ENCODE measurements at places on chromosomes 16 and 17.

DNA sequence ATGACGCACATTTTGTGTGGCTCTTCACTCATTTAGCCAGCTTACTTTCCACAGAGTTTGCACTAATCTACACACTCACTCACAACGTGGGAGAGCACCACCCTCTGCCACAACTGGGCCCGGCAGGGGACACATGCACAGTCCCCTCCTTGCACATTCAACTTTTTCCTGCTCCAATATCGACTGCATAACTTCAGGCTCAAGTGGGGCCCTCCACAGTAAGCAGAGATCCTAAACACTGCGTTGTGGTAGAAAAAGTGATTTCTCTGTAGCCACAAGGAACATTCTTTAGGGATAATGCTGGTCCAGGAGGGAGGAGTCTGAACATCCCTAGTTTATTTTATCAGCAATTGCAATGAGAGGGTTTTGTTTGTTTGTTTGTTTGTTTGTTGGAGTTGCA, 40.0 kb downstream of the MRPS23 start:
- no peak for DNase-seq

- DNase-seq: peak; percentile 31
These were observed 4.0 kb upstream of the ABCC3 start for GRCh38 chr17:50630524-50631194.

- no peak for DNase-seq
These were observed 160.0 kb downstream of the MAP2K6 start for GRCh38 chr17:69574257-69575197.

DNA sequence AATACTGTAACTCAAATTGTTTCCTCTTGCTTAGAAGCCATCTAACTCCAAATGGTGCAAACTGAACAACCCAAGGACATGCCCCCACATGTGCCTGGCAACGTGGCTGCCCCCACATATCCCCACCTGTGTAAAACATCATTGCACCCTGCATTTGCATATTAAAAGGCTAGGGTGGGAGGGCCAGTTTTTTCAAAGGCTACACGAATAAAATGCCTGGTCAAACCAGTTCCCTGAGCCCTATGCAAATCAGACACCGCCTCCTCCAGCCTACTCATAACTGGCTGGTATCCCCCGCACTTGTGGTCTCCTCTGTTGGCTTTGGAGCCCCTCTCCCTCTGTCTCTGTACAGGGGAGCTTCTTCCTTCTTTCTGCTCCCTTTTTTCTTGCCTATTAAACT, 26.7 kb downstream of the C16orf54 start:
- peak; percentile 33 for DNase-seq

GRCh38 chr17:80191865-80192661, 22.2 kb downstream of the CARD14 start:
- DNase-seq: peak; percentile 25

- DNase-seq: no peak
These were observed 35.9 kb downstream of the TBX4 start for GRCh38 chr17:61487989-61488595.

GRCh38 chr16:17364319-17365210, 106.2 kb downstream of the XYLT1 start:
- DNase-seq: peak; percentile 1

DNA sequence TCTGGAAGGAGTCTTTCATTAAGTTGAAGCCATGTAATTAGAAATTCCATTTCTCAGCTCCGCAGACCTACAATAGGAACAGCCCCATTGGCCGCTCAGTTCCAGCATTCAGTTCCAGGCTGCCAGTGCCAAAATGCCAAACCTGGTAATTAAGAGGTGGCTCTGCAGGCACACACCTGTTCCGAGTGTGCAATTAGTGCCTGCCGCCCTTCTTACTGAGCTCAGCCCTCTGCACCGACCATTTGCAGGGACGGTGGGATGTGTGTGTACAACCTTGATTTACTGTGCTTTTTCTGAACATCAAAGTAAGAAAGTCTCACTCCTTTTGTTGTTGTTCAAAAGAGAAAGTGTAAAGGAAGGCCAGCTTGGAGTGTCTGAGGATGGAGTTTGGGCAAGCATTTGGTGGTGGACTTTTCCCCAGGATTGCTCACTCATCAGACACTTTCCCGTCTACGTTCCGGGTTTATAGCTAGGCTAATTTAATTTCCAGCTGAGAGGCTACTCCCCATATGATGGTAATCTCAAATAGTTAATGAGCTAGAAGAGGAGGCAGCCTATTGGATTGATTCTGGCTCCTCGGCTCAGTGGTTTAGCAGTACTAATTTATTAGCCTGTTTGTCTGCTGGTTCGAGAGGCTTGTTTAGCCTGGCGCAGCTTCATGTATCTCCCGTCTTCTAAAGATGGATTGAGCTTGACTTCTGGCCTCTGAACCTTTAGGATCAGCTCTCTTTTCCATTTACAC, 20.0 kb downstream of the HS3ST3B1 start:
- DNase-seq: no peak

DNA sequence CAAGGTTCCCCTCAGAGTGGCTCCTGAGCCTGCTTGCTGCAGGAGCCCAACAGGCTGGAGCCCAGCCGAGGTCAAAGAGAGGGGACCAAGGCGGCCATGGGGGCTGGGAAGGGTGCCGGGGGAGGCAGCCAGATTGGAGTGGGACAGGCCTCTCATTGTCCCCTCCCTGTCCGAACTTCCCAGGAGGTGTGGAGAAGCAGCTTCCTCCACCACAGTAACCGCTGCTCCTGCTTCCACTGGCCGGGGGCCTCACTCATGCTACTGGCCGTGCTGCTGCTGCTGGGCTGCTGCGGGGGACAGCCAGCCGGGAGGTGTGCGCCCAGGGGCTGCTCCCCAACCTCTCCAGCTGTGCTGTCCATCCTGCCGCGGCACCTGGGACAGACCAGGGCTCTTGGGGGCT, 29.3 kb downstream of the TMEM94 start:
- no peak for DNase-seq

GRCh38 chr17:63442549-63443035, 3.5 kb downstream of the CYB561 start:
- no peak for DNase-seq

- no peak for DNase-seq
These were observed 8.3 kb downstream of the AXIN2 start for GRCh38 chr17:65553009-65553645.

DNA sequence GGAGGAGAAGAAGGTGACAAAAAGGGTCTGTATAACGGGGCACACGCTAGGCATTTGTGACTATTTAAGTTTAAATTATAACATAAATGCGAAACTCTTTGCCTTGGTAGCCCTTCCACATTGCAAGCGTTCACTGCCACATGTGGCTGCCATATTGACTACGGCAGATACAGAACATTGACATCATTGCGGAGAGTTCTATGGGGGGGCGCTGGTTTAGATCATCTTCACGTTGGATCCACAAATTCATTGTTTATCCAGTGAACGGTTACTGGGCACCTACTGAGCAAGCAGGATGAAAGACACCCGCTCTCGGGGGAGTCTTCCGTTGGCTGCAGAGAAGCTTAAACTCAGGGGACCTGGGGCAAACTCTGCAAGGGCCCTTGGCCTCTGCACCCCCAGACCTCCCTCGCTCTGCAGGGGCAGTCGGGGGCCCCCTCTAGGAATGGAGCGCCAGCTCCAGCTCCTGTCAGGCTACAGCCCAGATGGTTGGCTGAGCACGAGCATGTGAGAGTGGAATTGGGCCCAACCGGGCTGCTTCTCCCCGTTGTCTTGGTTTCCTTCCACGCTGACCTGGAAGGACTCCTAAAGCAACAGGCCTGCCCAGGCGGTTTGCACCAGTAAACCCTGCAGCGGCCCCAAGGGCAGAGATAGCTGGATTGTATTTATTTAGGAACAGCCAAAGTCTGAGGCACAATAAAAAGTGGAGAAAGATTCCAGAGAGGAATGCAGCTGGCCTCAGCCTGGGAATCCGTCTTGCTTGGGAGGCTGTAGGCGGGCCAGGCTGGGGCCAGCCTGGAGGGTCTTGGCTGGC, 172.2 kb downstream of the SEC14L1 start:
- no peak for DNase-seq

- no peak for DNase-seq
These were observed 25.6 kb downstream of the LRRC75A start for GRCh38 chr17:16466407-16466806.

GRCh38 chr16:27269300-27270150, 953 bp upstream of the NSMCE1 start:
- DNase-seq: no peak

- no peak for DNase-seq
These were observed 35.7 kb downstream of the SMARCE1 start for GRCh38 chr17:40611840-40612474.

DNA sequence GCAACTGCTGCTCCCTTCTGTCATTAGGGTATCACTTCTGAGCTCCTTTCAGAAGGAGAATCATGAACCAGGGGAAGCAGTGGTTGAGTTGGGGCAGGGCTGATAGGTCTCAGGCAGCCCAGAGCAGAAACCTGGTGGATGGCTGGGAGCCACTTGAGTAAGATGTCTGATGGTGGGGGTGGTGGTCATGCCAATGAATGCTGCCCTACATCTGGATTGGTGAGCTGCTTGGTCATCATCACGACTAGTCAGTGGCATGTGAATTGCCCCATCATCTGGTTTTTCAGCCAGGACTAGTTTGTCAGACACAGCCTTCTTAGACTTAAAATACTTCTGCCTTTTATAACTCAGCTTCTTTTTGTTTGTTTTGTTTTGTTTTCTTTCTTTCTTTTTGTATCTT, 2.6 kb downstream of the GID4 start:
- DNase-seq: peak; percentile 91

- no peak for DNase-seq
These were observed 68.5 kb downstream of the RPH3AL start for GRCh38 chr17:283911-284675.

DNA sequence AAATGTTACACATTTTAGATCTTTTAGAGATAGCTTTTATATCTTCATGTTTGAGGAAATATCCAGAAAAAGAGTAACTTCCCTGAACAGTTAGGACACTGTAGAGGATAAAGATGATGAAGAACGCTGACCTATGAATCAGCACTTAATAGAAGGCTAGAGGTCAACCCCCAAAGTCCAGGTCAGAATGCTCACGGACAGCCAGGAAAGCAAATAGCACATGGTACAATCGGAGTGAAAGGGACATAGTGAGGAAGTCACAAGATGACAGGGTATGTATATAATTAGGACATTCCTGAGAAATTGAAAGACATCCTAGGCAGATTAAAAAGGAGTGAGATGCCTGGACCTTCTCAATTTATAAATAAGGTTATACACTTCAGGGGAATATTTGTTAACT, 55.1 kb upstream of the CNTNAP4 start:
- no peak for DNase-seq

- DNase-seq: no peak
These were observed 43.1 kb downstream of the SCNN1B start for GRCh38 chr16:23345237-23345636.

DNA sequence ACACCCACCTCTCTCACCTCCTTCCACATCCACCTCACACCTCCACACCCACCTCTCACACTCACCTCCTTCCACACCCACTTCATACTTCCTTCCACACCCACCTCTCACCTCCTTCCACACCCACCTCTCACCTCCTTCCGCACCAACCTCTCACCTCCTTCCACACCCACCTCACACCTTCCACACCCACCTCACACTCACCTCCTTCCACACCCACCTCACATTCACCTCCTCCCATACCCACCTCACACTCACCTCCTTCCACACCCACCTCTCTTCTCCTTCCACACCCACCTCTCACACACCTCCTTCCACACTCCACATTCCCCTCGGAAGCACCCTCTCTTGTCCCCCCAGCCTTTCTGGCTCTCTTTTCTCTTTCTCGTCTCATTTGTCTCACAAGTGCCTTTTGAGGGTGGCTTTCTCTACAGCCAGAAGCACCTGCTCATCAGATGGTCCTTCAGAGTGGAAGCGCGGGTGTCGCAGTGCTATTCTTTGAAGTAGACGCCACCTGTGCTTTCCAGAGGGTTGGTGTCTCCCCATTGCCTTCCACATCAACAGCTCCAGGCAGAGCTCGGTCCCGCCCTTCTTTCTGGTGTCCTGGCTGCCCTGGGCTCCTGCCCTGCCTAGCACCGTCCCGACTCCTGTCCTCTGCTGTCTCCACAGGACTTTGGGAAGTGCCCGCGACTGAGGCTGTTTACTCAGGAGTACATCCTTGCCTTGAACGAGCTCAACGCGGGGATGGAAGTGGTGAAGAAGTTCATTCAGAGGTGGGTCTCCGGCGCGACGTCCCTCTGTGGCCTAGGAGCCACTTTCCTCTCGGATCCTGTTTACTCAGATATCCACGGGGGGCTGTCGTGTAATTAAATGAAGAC, 109.4 kb upstream of the PLCG2 start:
- DNase-seq: no peak

DNA sequence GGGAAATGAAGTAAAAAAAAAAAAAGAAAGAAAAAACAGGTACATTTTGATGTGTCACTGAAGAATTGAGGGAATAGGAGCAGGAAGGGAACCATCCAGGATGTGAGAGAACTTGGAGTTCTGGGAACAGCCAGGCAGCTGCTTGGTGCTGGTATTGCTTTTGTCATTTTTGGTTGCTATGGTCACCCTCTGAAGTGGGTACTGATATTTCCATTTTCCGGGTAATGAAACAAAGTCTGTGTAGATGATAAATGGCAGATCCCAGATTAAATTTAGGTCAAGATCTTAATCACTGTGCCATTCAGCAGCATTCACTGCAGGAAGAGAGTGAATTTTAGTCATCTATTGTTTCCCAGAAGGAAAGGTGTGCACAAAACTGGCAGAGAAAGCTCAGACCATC, 93.6 kb downstream of the ABCA8 start:
- peak; percentile 45 for DNase-seq

DNA sequence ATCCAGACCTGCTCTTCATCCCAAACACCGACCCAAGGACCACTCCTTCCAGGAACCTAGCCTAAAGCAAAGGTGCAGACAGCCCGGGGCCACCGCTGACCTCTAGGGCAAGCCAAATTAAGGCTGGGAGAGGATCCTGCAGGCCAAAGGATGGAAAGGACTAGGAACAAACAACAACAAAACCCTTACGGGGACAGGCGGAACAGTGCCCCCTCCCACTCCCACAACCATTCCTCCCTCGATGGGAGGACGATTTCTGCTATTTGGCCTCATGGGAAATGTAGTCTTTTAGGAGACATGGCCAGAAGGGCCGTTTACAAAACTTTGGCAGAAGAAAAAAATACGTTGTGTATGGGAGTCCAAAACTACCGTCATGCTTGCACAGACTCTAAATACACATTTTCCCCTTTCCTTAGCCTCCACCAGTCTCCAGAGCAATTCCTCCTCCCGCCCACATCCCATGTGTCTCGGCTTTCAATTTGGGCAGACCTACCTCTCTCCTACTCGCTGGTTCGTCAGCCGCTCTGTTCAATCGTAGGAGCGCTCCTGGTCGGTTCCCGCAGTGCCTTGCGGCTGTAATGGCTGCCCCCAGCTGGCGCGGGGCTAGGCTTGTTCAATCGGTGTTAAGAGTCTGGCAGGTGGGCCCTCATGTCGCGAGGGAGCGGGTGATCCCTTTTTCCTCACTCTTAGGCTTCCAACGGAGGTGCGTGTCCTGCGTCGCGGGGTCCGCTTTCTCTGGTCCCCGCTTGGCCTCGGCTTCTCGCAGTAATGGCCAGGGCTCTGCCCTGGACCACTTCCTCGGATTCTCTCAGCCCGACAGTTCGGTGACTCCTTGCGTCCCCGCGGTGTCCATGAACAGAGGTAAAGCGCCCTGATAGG, at the start of gene ERAL1:
Gene ERAL1 (plus strand): TSS at position 560 of the 879 bp plus-strand sequence. CDS start 19 bp downstream, at position 579.
- peak; percentile 84 for DNase-seq

GRCh38 chr17:39339272-39339671, 62.2 kb downstream of the FBXL20 start:
- DNase-seq: no peak

- no peak for DNase-seq
These were observed 28.1 kb downstream of the MYBBP1A start for GRCh38 chr17:4527134-4527533.

Measured in bronchial epithelial cell (primary cell).